ENCODE measurements at places on chromosomes 16 and 17.
A peak's percentile ranks its signal among the peaks of the same experiment; 100 is the strongest.

DNA sequence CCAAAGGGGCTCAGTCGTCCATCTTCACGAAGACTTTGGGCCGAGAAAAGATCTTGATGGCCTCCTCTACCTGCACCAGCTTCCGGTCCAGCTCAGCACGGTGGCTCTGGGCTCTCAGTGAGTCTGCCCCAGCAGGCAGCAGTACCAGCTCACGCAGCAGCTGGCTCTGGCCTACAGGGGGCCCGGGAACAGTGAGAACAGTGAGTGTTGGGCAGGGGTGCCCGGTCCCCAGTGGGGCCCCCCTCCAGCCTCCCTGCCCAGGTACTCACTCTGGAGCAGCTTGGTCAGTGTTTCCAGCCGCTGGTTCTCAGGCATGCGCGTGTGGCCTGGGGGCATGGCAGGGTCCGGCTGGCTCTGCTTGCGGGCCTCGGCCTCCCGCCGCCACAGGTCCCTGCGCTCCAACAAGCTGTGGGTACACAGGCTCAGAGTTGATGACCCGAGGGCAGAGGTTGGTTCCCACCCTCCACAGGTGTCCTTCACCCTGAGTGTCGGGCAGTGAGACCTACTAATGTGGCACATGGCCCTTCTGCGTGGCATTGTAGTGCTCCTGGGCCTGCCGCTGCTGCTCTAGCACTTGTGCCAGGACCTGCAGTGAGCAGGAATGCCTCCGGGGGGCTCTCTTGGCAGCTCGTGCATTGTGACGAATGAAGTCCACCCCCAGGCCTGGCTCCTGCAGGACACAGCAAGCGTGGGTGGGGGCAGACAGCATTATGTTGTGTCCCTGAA, 2.6 kb downstream of the PARD6A start:
- DNase-seq, result no peak

DNA sequence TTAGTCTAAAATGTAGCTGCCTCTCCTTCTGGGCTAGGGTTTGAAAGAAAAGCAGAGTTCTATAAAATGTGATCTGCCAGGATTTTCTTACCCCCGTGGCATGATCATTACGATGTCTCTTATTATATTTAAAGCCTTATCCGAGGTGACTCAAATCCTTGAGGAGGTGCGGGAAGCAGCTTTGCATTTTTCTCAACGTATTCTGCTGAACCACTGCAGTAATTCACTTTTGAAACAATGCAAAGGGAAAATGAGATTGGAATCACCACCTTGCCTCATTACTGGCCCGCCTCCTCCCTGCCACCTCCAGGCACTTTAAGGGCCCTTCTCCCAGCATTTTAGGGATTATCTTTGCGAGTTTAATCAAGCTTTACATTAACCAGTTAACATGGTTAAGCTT, 9.7 kb upstream of the NOG start:
- DNase-seq, result no peak

DNA sequence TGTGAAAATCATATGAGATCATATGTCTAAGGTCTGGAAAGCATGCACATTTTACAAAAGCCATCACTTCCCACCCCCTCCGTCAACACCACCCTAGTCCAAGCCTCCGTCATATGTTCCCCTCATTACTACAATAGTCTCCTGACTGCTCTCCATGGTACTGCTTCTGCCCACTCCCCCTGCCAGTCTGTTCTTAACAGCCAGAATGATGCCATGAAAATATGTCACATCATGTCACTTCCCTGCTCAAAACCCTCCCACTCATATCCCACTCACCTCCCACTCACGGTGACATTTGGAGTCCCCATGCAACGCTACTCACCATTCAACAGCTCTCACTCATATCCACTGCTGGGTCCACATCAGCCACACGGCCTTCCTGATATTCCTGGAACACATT, 432.3 kb downstream of the XYLT1 start:
- DNase-seq, result no peak

- no peak for DNase-seq
Observed at GRCh38 chr16:12531937-12532336, 271.8 kb downstream of the CPPED1 start.

GRCh38 chr17:6502871-6503509, 53.4 kb downstream of the PITPNM3 start:
- no peak for DNase-seq

- DNase-seq, result no peak
Observed at GRCh38 chr17:50039058-50039457, 16.9 kb upstream of the ITGA3 start.

DNA sequence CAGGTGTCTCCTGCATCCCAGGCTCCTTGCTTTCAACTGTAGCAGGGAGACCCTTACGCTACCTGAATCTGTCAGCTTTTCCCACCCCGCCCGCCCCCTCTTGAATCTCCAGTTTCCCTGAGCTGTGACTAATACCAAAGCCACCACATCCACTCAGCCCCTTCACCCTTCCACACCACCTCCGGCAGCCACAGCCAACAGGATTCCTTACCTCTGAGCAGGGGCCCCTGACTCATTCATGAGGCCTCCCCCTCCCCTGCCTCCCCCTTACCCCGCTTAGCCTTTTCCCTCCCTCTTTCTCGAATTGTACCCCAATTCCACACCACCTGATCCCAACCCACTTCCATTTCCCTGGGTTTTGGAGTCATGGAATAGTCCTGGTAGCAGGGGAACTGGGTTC, 2.3 kb downstream of the STX1B start:
- DNase-seq, result no peak

GRCh38 chr17:57288040-57288772, 31.9 kb downstream of the MSI2 start:
- DNase-seq, result no peak

- peak; percentile 67 for DNase-seq
Observed at GRCh38 chr17:8409966-8410882, 12.6 kb upstream of the RNF222 start.

DNA sequence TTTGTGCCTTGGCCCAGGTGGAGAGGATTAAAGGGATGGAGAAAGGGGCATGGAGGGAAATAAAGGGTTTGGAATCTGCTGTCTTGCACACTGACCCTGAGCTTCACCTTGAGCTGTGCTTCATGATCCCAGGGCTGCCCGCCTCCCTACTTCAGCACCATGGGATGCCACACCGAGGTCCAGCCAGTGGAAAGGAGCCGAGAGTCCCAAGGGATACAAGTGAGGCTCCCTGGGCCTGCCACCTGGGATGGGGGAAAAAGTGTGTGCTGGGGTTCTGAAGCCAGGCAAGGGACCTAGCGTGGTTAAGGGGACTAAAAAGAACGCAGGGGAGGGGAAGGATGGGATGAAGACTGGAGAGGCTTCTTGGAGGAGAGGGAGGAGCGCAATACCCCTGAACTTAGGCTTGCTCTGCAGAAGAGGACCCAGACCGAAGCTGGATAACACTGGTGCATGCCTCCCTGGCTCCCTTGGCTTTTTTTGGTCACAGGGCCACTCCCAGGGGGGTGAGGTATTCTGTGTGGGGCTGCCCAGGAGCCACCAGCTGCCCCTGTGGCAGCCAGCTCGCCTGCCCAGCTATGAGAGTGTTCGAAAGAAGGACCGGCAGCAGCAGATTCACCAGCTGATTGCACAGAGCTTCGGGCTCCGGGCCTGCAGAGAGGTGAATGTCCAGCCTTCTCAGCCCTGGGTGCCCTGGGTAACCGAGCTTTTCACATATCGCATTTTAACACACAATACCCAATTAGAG, 7.2 kb downstream of the MRPL27 start:
- no peak for DNase-seq

DNA sequence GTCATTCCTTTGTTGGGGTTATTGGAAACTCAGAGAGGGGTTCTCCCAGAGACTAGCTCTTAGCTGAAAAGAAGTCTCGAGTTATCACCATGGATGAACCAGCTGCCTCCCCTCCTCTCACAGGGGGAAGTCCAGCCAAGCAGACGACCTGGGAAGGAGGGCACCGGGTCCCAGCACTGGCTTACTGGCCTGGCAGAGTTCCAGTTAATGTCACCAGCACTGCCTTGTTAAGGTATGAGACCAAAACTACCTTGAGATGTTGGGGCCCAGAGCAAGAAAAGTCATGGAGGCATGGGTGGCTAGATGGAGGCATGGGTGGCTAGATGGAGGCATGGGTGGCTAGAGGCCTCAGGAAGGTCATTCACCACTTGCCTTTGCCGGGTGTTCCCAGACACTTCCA, 72.4 kb downstream of the WIPI1 start:
- DNase-seq, result no peak

DNA sequence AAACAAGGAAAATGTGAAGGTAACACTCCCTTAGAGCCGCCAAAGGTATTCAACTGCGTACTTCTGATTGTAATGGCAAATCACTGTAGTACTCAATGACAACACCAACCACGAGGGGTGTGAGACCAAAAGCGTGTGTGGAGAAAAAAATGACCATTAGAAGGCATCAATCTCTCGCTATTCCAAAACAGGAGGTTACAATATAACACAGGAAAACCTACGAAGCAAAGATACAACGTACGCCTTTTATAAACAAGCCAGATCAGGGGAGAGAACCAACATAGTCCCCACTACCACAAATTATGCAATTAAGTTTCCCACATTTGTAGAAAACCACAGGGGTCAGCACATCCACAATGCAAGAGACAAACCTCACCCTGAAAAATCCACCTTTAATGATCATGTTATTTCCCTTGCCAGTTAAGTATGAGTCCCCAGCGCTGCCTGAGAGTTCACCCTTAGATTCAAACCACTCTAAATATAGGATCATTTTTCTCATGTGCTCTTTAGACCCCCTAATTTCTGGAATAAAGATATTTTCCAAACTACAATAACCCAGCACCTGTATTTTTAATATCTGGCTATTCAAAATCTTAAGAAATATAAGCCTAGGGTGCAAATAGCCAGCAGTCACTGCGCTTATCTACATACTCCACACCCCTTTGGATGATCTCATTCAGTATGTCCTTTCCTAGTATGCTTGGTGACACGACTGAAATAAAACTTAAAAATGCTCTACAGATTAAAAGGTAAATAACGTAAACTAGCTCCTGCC, 12.4 kb downstream of the TEX14 start:
- no peak for DNase-seq

DNA sequence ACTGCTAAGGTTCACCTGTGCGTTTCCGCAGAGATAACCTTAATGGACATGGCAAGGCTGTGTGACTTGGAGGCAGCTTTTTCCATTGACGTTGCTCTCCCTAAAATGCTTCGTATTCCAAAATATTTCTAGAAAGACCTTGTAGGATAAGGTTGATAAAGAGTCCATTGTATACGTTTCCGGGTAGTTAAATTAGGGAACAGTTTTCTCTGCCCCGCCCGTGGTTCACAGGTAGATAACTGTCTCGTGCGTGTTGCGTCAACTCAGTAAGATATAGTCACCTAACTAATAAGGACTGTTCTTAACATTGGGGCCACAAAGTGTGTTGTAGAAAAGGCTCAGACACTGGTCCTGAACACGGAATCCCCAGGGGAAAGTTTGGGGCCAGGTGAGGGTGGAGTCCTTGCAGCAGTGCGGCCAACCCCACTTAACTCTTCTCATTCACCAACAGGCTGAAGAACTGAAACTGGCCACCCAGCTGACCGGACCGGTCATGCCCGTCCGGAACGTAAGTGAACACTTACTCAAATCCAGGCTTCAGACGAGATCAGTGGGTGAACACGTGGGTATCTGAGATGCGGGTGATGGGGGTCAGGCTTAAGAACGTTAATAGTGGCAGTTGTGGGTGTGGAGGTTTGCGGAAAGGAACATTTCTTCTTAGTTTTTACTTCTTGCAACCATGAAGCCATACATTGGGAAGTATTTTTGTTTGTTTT, 1.6 kb downstream of the RPL13 start:
- no peak for DNase-seq

- DNase-seq, result no peak
Observed at GRCh38 chr17:28085766-28086165, 43.3 kb downstream of the NLK start.

DNA sequence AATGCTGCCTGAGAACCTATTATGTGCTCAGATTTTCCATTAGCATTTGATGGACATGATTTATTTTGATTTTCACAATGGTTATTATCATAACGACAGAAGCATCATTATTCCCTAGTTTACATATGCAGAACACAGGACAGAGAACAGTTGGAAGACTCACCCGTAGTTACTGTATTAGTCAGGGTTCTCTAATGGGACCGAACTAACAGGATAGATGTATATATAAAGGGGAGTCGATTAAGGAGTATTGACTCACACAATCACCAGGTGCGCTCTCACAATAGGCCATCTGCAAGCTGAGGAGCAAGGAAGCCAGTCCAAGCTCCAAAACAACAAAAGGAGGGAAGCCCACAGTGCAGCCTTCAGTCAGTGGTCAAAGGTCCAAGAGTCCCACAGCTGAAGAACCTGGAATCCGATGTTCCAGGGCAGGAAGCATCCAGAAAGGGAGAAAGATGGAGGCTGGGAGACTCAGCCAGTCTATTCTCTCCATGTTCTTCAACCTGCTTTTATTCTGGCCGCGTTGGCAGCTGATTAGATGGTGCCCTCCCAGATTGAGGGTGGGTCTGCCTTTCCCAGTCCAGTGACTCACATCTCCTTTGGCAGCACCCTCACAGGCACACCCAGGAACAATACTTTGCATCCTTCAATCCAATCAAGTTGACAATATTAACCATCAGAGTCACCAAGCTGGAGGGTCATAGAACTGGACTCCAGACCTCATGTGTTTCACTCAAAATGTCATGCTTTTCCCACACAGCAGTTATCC, 92.7 kb upstream of the XYLT1 start:
- DNase-seq, result no peak

DNA sequence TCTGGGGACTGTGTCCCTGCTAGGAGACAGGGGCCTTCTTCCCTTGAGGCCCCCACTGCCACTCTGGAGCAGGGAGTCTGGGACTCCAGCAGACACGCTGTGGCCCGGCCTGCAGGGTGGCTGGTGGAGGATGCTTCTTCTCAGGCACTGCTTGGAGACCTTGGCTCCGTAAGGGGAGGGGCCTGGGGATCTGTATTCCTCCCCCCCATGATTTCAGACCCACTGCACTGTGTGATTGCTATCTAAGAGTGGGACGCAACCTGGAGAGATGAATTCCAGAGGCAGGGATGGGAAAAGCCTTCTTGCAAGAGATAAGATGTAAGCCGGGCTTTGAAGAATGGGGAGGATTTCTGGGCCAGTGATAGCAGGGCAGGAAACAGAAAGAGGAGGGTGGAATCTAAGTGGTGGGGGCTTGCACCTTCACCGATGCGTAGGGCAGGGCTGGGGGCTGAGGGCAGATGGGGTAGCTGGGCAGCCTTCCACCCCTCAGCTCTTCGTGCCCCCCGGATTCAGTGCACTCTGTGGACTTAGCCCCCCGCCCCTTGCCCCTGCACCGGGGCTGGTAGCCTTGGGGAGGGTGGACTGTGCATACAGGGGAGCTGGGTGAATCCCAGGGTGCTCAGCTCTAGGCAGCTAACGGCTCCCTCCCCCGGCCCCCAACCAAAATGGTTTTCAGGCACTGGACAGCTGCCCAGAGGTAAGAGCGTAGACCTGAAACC, 5.2 kb upstream of the GSE1 start:
- DNase-seq, result no peak
